ENCODE measurements at places on chromosomes 6 and 20.

DNA sequence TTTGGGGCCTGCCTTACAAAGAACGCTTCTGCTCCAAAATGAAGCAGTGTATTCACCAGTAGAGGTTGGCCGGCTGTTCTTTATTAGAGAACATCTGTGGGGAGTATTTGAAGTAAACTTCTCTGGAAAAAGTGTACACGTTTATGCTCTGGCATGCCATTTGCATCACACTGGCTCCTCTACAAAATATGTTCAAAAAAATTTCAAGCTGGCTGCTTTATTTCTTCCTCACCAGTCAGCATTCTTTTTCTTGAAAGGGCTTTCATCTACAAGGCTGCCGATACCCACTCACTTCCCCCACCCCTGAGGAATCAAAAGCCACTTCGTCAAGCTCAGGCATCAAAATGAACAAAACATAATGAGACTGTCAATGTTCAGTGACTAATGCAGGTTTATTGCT is 294.1 kb downstream of the TFAP2B start:
- DNase-seq = no peak

DNA sequence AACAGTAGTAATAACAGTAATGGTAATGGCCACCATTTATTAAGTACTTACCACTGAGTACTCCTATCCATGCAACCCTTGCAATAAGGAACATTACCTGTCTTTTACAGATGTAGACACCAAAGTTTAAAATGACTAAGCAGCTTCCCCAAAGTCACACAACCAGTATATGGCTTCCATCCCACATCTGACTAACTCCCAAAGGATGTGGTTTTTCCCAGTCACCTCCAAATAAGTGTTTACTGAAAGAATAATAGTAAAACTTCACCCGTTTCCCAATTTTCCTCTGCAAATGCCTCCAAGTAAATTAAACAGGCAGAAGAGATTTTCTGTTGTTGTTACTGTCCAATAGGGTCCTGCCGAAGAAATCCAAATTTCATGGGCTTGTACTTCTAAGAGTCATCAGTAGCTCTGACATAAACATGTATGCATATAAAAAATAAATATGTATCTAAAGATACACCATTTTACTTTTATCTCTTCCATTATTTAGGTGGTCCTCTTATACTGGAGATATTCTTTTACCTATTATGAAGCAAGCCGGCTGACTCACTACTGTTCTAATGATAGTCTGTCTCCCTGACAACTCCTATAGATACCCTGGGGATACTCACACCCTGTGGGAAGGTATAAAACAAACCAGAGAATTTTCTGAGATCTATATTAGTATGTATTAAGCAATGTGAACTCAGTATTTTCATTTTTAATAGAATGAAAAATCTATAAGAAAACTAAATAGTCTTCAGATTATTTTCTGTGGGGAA is 77.9 kb upstream of the ID4 start:
- DNase-seq = no peak

GRCh38 chr20:57837208-57838035 is 127.6 kb upstream of the PMEPA1 start:
- no peak for DNase-seq

DNA sequence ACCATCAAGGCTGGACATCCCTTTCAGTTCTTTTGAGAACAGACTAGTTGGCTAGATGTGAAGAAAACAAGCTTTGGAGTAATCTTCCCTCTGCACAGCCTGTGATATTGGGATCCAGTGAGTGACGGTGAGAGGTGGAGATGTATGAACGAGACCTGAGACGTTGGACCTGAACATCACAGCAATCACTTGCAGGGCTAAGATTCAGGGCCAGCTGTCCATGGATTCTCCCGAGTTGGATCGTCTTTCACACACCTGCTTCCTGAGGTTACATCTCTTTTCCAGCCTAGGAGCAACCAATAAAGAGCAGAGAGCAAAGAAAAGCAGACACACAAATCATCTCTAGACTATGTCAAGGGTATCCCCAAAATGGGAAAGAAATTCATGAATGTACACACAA is 30.0 kb upstream of the TMEM14A start:
- no peak for DNase-seq

DNA sequence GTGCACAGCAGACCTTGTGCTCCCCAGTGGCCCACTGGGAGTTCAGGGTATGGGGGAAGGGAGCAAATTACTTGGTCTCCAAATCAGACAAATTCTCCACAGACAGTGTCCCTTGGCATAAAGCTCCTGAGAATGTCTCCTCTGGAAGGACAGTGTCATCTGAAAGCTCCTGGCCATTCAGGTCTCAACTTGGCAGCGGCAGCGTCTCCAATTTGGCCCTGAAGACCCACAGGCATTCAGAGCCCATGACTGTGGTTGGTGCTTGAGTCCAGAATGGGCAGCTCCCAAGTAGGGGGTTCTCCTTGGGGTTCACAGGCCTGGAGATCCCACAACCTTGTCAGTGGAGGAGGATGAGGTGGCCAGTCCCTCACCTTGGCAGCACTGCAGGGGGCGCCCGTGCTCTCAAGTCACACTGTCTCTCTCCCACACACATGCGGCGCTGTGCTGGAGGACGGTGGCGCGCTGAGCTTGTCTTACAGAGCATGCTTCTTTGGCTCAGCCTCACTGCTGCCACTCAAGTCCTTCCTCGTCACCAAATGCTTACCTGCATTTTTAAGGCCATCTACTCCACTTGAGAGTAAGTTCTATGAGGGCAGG is 20.7 kb downstream of the DYNLRB1 start:
- peak; percentile 50 for DNase-seq
